Activated CD8-positive, alpha-beta memory T cell treated with anti-CD3 and anti-CD28 coated beads, Interleukin-2, amount 10 ng/mL, durations not matched to agents 7 days and 5 days (primary cell): ENCODE measurements at places on chromosomes 3 and 15. TPM values are rescaled to one million over a fixed set of nuclear protein-coding genes. Genes with fewer than 3 reads are reported as not detected.

UBAP1L gene
- 4.7 TPM for total RNA-seq

GOLGA6L1 gene
- not detected for total RNA-seq

ATP6V1A gene
- total RNA-seq: 50.3 TPM

CCNB2 gene
- 97.0 TPM for total RNA-seq

TIMMDC1 gene
- total RNA-seq: 69.8 TPM

DNA sequence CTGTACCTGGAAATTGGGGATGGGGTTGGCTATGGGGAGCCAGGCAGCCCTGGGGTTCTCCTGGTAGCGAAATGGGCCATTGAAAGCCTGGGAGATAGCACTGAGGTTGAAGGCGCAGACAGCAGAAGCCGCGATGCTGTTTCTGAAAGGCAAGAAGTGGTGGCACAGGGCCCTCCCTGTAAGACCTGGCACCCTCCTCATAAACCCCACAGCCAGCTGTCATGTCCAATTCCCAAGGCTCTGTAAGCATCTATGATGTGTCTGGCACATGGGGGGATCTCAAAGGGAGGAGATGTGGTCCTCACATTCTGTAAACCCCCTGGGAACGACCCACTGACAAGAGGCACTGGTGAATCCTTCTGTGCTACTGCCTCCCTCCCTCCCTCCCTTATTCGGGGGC, 104.0 kb downstream of the SEMA5B start:
- H3K4me1 ChIP-seq: peaks cover 3% of the 10 kb centered on the region
- no peaks in the 10 kb centered on the region for H3K36me3 ChIP-seq
- H3K4me3 ChIP-seq: no peak overlapping the region
- no peak overlapping the region for H3K27ac ChIP-seq

GRCh38 chr3:129052675-129053074, 7.9 kb upstream of the GP9 start:
- DNase-seq: no peak
- no peak overlapping the region for H3K4me3 ChIP-seq
- H3K4me1 ChIP-seq: peaks cover 6% of the 10 kb centered on the region

DNA sequence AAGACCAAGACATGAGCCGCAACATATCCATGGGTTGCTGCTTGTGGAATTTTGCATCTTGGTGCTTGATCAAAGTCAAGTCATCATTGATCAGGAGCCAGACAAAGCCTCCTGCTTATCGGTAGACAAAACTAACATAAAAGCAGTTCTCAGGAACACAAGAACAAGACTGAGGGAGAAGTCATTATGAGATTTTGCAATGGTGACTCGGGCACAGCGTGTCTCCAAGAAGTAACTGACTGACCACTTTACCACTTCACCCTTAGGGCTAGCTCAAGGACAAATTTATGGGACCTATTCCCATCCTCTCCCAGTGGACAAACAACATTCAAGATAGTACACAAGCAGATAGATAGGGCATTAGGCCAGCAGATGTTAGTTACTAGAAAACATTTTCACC, 68.1 kb upstream of the LIMD1 start:
- no peak for DNase-seq
- H3K4me3 ChIP-seq: no peak overlapping the region
- no peaks in the 10 kb centered on the region for H3K27me3 ChIP-seq

- no peak overlapping the region for H3K27ac ChIP-seq
- H3K4me1 ChIP-seq: no peaks in the 10 kb centered on the region
- H3K27me3 ChIP-seq: peaks cover 28% of the 10 kb centered on the region
- H3K36me3 ChIP-seq: no peaks in the 10 kb centered on the region
These were observed 134.4 kb downstream of the MYLK start for GRCh38 chr3:123749711-123750110.

DNA sequence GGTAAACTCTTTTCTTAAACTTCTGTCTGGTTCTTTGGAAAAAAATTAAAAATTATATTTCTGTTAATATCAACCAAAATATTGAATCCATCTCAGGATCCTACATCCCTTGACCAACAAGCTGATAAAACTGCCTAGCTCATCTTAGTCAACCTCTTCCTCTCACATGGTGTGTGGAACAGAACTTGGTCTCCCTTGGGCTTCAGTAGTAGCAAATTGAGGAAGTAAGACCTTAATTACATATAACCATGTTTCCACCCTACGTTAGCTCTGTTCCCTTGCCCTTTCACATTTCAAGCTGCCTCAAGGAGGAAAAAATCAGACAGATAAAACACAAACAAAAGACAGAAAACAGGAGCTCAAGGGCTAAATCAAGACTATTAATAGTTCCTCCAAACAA, 116.4 kb downstream of the GREM1 start:
- H3K27me3 ChIP-seq: peaks cover 20% of the 10 kb centered on the region
- DNase-seq: no peak
- no peaks in the 10 kb centered on the region for H3K4me1 ChIP-seq

- DNase-seq: no peak
- peaks cover 28% of the 10 kb centered on the region for H3K27me3 ChIP-seq
- H3K4me1 ChIP-seq: no peaks in the 10 kb centered on the region
- H3K27ac ChIP-seq: no peak overlapping the region
- no peak overlapping the region for H3K4me3 ChIP-seq
These were observed 40.9 kb upstream of the MRPL3 start for GRCh38 chr3:131543714-131544113.

GRCh38 chr15:25801586-25802284, 61.4 kb downstream of the ATP10A start:
- H3K4me3 ChIP-seq: no peak overlapping the region
- DNase-seq: no peak
- H3K27me3 ChIP-seq: no peaks in the 10 kb centered on the region
- H3K27ac ChIP-seq: no peak overlapping the region

DNA sequence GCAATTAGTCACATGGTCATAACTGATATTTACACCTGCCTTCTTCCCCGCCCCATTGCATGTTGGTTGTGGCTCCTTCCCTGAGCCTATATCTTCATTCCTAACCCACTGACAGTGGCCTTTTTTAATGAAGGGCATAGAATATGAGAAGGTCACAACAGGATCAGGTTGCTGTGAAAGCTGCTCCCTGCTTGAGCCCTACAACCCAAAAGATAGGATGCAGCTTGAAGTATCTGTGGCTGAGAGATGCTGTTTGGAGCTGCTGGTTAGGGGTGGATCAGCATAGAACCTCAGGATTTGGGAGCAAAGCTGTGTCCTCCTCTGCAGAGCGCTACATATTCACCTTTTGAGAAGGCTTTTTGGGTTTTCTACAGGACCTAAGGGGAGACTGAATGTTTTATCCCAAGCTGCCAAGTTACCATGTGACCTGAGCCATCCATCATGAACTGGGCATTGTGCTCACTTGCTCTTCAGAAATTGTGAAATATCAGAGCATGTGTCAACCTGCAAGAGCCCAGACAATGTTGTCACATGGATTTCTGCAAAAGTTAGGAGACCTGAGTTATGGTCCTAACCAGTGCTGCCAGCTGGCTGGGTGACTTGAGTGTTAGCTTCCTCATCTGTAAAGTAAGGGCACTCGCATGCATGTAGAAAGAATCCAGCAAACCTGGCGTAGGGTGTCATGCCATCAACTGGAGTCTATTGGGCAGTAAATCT, 49.8 kb upstream of the ARL8B start:
- no peak for DNase-seq
- peaks cover 7% of the 10 kb centered on the region for H3K4me1 ChIP-seq
- no peak overlapping the region for H3K4me3 ChIP-seq

- H3K36me3 ChIP-seq: no peaks in the 10 kb centered on the region
- H3K27me3 ChIP-seq: peaks cover 16% of the 10 kb centered on the region
- no peak overlapping the region for H3K27ac ChIP-seq
- DNase-seq: no peak
- peaks cover 1% of the 10 kb centered on the region for H3K4me1 ChIP-seq
- no peak overlapping the region for H3K4me3 ChIP-seq
These were observed 19.0 kb upstream of the CSTA start for GRCh38 chr3:122305818-122306621.

- no peaks in the 10 kb centered on the region for H3K27me3 ChIP-seq
- peaks cover 42% of the 10 kb centered on the region for H3K4me1 ChIP-seq
- peak overlapping the region; percentile 94 for H3K27ac ChIP-seq
- peaks cover 11% of the 10 kb centered on the region for H3K36me3 ChIP-seq
These were observed 1.0 kb downstream of the ANP32A start for GRCh38 chr15:68819495-68820294.

DNA sequence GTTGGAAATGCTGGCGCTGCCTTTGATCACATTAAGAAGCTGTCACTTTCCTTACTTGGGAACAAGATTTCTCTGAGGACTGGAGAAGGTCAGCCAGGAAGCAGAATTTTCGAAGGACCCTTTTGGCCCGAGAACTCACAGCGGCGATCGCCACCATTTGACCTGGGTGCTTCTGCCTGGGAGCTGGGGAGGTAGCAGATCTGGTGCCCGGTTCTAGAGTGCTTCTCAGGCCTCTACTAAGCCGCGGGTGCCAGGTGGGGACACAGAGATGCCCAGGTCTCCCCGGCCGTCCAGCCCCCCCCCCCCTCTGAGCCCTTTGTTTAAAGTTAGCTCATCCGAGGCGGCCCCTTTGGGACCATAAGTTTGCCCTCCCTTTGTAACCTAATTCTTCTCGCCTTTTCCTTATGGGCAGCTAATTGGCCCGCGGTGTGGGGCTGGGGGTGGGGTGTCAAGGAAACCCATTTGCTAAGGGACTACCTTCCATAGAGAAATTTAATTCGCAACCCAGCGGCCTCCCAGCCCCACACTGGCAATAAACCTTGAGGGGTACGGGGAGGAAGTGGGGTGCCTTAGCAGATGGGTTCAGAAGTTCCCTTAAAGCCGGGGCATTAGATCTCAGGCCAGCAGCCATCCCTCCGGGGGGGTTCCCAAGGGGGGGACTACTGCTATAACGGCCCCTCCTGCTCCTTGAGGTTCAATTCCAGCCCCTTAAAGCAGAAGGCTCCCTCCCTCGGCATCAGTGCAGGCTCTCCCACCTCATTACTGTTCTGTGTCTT, 1.9 kb downstream of the GATA2 start:
- peak overlapping the region; percentile 46 for H3K27ac ChIP-seq
- H3K27me3 ChIP-seq: peaks cover 81% of the 10 kb centered on the region
- DNase-seq: no peak
- no peaks in the 10 kb centered on the region for H3K36me3 ChIP-seq

- no peak overlapping the region for H3K27ac ChIP-seq
- no peaks in the 10 kb centered on the region for H3K36me3 ChIP-seq
- no peak overlapping the region for H3K4me3 ChIP-seq
- DNase-seq: no peak
These were observed 1396.5 kb downstream of the OTOL1 start for GRCh38 chr3:162892921-162893793.

DNA sequence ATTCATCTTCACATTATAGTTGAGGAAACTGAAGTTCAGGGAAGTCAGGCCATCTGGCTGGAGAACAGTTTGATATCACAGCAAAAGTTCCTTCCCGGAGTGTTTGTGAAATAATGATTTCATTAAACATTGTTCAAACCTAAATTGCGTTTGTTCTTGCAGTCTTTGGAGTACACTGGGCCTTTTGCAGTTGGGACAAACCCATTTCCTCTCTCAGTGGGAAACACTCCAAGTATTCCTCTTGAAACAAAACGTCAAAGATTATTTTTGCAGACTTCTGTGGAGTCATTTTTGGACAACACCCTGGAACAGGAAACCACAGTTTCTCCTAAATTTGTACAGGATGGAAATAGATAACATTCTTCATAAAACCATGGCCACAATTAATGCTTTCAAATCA, 287.5 kb downstream of the PTPRG start:
- H3K36me3 ChIP-seq: no peaks in the 10 kb centered on the region
- DNase-seq: no peak
- no peaks in the 10 kb centered on the region for H3K27me3 ChIP-seq
- H3K4me1 ChIP-seq: no peaks in the 10 kb centered on the region
- H3K27ac ChIP-seq: no peak overlapping the region
- no peak overlapping the region for H3K4me3 ChIP-seq

DNA sequence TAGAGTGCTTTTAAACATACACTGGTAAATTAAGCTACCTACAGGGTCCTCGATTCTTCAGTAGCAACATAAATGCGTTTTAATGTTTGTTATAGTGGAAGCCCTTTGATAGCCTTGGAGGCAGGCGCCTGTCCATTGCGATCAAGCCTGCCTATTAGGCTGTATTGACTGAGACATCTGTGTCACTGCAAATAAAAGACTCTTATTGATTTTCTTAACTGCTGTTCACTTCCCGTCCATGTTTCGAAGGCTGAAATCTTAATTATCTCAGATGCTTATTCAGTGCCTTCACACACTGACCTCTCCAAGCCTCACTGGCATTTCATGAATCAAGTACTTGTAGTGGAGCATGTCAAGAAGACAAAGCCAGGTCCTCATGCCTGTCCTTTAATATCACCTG, 51.1 kb downstream of the MAP2K5 start:
- DNase-seq: no peak
- peaks cover 3% of the 10 kb centered on the region for H3K36me3 ChIP-seq
- H3K27me3 ChIP-seq: no peaks in the 10 kb centered on the region
- H3K4me1 ChIP-seq: no peaks in the 10 kb centered on the region

DNA sequence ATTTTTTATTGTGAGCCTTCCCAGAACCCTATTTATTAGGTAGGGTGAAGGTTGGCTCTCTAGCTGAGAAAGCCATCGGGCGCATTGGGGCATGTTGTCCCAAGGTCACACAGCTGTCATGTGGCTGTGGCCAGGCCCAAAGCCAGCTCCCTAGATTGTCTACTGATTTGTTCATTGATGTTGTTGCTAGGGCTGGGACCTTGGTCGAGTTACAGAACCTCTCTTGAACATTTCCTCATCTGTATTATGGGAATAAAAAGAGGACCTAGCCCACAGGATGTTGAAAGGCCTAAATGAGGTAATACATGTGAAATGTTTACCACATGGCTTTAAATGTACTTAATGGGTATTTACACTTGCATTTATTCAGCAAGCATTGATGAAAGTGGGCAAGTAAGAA, 252.5 kb downstream of the SUCLG2 start:
- no peaks in the 10 kb centered on the region for H3K4me1 ChIP-seq
- no peak overlapping the region for H3K4me3 ChIP-seq
- no peaks in the 10 kb centered on the region for H3K27me3 ChIP-seq

DNA sequence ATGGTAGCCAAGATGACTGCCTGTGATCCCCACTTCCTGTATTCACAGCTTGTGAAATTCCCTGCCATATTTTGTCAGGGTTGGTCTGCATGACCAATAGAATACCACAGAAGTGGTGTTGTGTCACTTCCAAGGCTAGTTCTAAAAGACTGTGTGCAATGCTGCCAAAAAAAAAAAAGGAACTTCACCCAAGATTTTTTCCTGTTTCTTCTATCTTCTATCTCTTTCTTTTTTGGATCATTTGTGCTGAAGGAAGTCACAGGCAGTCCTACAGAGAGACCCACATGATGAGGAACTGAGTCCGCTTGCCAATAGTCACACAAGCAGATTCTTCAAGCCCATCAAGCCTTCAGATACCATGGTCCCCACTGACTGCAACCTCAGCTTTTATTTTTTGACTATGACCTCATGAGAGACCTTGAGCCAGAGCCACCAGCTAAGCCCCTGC, 18.1 kb upstream of the RAF1 start:
- DNase-seq: no peak
- H3K4me3 ChIP-seq: no peak overlapping the region
- H3K4me1 ChIP-seq: peaks cover 5% of the 10 kb centered on the region
- H3K27ac ChIP-seq: no peak overlapping the region
- no peaks in the 10 kb centered on the region for H3K27me3 ChIP-seq
- no peaks in the 10 kb centered on the region for H3K36me3 ChIP-seq

- no peaks in the 10 kb centered on the region for H3K27me3 ChIP-seq
- H3K4me1 ChIP-seq: no peaks in the 10 kb centered on the region
- no peak overlapping the region for H3K4me3 ChIP-seq
- no peak for DNase-seq
These were observed 93.6 kb downstream of the GMNC start for GRCh38 chr3:190768891-190769290.

GRCh38 chr3:113532698-113533533, 561 bp downstream of the SIDT1 start:
- H3K27me3 ChIP-seq: no peaks in the 10 kb centered on the region
- H3K27ac ChIP-seq: peak overlapping the region; percentile 100
- peaks cover 49% of the 10 kb centered on the region for H3K4me1 ChIP-seq
- H3K4me3 ChIP-seq: peak overlapping the region; percentile 99
- H3K36me3 ChIP-seq: peaks cover 30% of the 10 kb centered on the region
